Activated CD8-positive, alpha-beta T cell treated with anti-CD3 and anti-CD28 coated beads for 36 hours (primary cell): ENCODE measurements at places on chromosomes 1 and 21. TPM values are rescaled to one million over a fixed set of nuclear protein-coding genes. Genes with fewer than 3 reads are reported as not detected.

NBPF8 gene
- total RNA-seq: 21.1 TPM

LY9 gene
- total RNA-seq: 19.5 TPM

PLA2G2F gene
- not detected for total RNA-seq

ARHGEF16 gene
- total RNA-seq: not detected

CA14 gene
- not detected for total RNA-seq

REN gene
- total RNA-seq: not detected

SPATA45 gene
- total RNA-seq: not detected

SLAMF7 gene
- 93.5 TPM for total RNA-seq

AKR7A3 gene
- 0.54 TPM for total RNA-seq

UROD gene
- total RNA-seq: 109 TPM

ANKRD35 gene
- 0.59 TPM for total RNA-seq

ZNF695 gene
- total RNA-seq: 1.1 TPM

SARS1 gene
- total RNA-seq: 228 TPM

CD1D gene
- total RNA-seq: not detected

FAM131C gene
- total RNA-seq: 0.70 TPM

RNF186 gene
- total RNA-seq: not detected

PGBD2 gene
- total RNA-seq: 3.4 TPM

HSD11B1 gene
- 0.47 TPM for total RNA-seq

COL9A2 gene
- 5.4 TPM for total RNA-seq

BGLAP gene
- total RNA-seq: 2.2 TPM

CACNA1S gene
- total RNA-seq: not detected

CHODL gene
- total RNA-seq: not detected

SLC45A1 gene
- 0.16 TPM for total RNA-seq

PPP1R8 gene
- total RNA-seq: 54.4 TPM

TRAF3IP3 gene
- 194 TPM for total RNA-seq

HMGCS2 gene
- not detected for total RNA-seq

AMY1B gene
- not detected for total RNA-seq

ZNF648 gene
- total RNA-seq: not detected

S100A7 gene
- total RNA-seq: not detected

CIART gene
- 3.6 TPM for total RNA-seq

TLR5 gene
- total RNA-seq: 0.38 TPM

SLC1A7 gene
- total RNA-seq: not detected

CAMK2N1 gene
- total RNA-seq: 0.86 TPM

SELENOF gene
- total RNA-seq: 131 TPM

TIAM1 gene
- total RNA-seq: 34.9 TPM

PRR9 gene
- total RNA-seq: not detected

GBP7 gene
- 0.20 TPM for total RNA-seq

TNFRSF14 gene
- 134 TPM for total RNA-seq

CRNN gene
- total RNA-seq: not detected

CCDC30 gene
- 3.0 TPM for total RNA-seq
